ENCODE measurements at places on chromosomes 12 and 14.

- DNase-seq = no peak
Measured at GRCh38 chr12:31011746-31012566, 61.7 kb upstream of the DDX11 start.

GRCh38 chr12:19148860-19149259 lies 19.3 kb downstream of the PLEKHA5 start:
- no peak for DNase-seq

GRCh38 chr14:82766123-82766522 lies 1232.5 kb upstream of the SEL1L start:
- no peak for DNase-seq

GRCh38 chr12:94263011-94263811 lies 114.8 kb downstream of the PLXNC1 start:
- no peak for DNase-seq

DNA sequence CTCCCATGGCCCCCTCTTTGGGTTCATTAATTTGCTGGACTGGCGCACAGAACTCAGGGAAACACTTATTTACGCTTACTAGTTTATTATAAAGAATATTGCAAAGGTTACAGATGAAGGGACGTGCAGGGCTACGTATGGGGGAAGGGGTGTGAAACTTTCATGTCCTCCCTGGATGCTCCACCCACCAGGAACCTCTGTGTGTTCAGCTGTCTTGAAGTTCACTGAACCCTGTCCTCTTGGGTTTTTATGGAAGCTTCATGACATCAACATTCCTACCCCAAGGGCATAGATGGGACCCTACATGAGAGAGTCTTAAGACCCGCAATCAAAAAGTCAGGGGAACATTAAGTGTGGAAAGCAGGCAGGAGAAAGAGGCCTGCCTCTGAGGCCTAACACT lies 58.1 kb downstream of the ADIPOR2 start:
- no peak for DNase-seq

DNA sequence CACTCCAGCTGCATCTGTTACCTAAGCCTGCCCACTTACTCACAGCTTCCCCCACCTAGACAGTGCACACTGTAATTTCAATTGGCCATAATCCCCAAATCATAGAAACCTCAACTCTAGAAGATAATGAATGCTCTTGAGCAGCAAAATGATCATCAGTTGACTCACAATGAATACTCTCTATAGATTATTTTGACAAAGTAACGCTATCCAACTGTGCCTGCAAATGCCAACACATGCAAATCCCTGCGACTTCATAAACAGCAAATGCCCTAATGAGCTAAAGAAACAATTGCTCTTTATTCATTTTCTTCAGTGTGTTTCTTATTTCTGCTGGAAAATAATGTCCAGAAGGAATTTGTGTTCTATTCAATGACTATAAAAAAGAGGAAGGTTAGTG lies 319.5 kb downstream of the PAWR start:
- no peak for DNase-seq

Measured in DMS153 (cell line).